T-cell (primary cell): ENCODE measurements at places on chromosomes 3 and 15. TPM values are rescaled to one million over a fixed set of nuclear protein-coding genes. Genes with fewer than 3 reads are reported as not detected.

GRCh38 chr15:43912208-43912607, 85.4 kb downstream of the WDR76 start:
- no peak for DNase-seq
- no peaks in the 10 kb centered on the region for H3K4me1 ChIP-seq
- no peaks in the 10 kb centered on the region for H3K36me3 ChIP-seq
- no peak overlapping the region for H3K4me3 ChIP-seq
- H3K27ac ChIP-seq = no peak overlapping the region

DNA sequence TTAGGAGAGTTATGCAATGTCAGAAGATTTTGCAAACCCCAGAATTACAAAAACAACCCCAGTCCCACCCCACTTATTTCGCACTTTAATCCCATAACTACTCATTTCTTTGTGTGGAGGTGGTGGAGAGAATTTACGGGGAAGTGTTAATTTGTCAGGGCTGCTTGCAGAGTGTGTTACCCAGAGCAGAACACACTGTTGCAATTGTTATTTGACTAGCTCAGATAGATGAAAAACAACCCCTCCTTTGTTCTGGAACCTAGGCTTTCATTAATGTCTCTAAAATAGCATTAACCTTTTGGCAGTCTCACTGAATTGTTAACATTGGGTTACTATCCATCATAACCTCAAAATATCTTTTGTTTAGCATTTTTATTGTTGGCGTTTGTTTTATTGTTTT, 55.8 kb upstream of the MINAR1 start:
- H3K27me3 ChIP-seq = no peaks in the 10 kb centered on the region
- no peak overlapping the region for H3K27ac ChIP-seq
- H3K36me3 ChIP-seq = no peaks in the 10 kb centered on the region

GRCh38 chr3:194161131-194162045, 25.4 kb downstream of the HES1 start:
- no peaks in the 10 kb centered on the region for H3K4me1 ChIP-seq
- peaks cover 39% of the 10 kb centered on the region for H3K27me3 ChIP-seq
- H3K27ac ChIP-seq = no peak overlapping the region
- H3K4me3 ChIP-seq = no peak overlapping the region
- no peaks in the 10 kb centered on the region for H3K36me3 ChIP-seq

SLC22A13 gene
- total RNA-seq = 0.66 TPM

GRCh38 chr3:185402561-185402960, 39.6 kb downstream of the MAP3K13 start:
- H3K4me3 ChIP-seq = no peak overlapping the region
- no peaks in the 10 kb centered on the region for H3K4me1 ChIP-seq
- no peak for DNase-seq
- no peaks in the 10 kb centered on the region for H3K27me3 ChIP-seq
- no peaks in the 10 kb centered on the region for H3K36me3 ChIP-seq

AGBL1 gene
- total RNA-seq = not detected

- no peak overlapping the region for H3K4me3 ChIP-seq
- no peaks in the 10 kb centered on the region for H3K4me1 ChIP-seq
- H3K27me3 ChIP-seq = no peaks in the 10 kb centered on the region
- no peak overlapping the region for H3K27ac ChIP-seq
- no peak for DNase-seq
These were observed 30.1 kb downstream of the DIS3L start for GRCh38 chr15:66323312-66323928.

DNA sequence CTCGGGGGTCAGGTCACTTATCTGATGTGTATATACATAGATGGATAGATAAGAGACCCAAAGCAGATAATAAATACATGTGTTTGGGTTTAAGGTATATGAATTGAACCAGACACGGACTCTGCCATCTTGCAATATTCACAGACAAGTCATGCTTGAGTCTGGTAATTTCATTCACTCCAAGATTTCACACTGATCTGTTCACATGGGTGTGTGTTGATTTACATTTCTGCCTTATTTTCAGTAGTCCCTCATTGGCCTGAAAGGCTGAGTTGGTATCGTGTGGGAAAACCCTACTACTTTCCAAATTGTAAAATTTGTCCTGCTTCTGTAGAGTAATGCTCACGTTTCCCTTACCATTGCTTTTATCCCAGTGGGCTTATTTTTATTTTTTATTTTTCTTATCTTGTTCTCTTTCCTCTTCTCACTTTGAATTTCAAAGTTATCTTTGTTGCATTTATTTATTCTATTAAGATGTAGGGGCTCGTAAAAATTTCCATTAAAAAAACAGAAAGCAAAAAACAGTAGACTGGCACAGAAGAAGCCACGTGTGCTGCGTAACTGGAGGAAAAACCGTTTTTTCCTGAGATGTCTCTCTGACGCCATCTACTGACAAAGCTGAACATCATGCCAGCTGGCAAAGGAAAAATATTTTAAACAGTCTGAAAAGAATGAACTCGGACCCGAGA, 10.8 kb upstream of the MFSD1 start:
- no peaks in the 10 kb centered on the region for H3K36me3 ChIP-seq
- DNase-seq = no peak
- no peak overlapping the region for H3K4me3 ChIP-seq
- no peak overlapping the region for H3K27ac ChIP-seq

LSMEM2 gene
- total RNA-seq = not detected

DNA sequence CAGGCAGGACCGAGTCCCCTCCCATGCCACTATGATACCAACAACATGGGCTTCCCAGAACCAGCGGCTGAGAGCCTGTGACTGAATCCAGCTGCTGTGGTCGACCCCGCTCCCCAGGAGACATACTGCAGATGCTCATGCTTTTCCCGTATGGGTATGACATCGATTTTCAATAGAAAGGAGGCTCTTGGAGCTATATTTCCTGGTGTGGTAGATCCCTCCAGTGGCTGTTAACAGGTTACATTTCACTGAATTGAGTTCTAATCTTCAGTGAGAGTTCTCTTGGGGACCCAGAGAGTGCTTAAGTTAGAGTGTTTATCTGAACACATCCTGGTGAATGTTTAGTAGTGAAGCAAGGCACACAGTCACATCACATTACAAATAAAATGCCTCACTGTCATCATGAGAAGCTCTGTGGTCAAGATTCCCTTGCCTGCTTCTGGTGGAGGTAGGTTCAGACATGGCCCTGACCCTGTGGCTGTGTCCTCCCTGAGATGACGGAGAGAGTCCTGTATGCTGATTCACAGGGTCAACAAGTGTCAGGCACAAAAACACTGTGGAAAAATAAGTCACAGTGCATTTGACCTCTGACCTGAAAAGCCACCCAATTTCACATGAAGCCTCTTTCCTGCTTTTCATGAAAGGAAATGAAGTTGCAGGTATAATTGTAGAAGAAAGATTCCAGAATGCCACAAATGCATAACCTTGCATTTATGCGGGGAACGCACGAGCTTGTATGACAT, 110.9 kb downstream of the GABRG3 start:
- no peaks in the 10 kb centered on the region for H3K27me3 ChIP-seq
- no peaks in the 10 kb centered on the region for H3K36me3 ChIP-seq
- no peak overlapping the region for H3K4me3 ChIP-seq
- H3K27ac ChIP-seq = no peak overlapping the region
- no peak for DNase-seq
- no peaks in the 10 kb centered on the region for H3K4me1 ChIP-seq

PAQR9 gene
- total RNA-seq = not detected

DNA sequence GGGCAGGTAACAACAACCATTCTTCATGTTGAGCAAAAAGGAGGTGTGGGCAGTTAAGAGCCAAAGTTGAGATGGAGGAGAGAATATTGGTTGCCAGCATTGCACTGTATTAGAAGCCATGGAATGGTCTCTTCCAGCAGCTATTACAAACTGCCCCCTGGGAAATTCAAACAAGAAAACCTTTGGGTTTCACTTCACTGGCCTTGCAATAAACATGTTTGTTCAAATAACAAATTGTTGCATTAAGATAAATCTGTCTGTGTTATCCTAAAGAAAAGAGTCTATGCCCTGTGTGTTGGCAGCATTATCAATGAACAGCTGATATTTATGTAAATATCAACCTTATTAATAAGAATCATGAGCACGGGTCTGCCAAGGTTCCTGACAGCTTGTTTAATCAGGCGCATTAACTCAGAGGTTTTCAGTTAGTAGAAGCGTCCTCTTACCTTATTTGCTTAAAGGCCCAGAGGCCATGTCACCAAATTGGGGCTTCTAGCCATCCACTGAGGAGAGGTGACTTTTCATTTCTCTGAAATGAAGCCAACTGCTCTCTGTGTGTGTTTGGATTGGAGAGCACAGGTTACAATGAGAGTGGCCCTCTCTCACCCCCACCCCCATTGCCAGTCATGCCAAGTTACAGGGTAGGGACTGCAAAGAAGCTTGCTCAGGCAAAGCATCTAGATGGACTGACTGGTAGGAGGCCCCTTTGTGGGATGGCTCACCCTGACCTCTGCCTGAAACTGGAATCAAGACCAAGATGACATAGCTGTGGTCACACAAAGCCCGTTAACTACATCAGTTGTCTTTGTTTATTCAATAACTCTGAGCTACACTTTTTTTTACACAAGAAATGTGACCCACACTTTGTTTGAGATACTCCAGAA, 10.5 kb downstream of the FILIP1L start:
- no peak overlapping the region for H3K4me3 ChIP-seq
- H3K27ac ChIP-seq = no peak overlapping the region
- no peak for DNase-seq

SLC22A14 gene
- total RNA-seq = not detected

- H3K4me1 ChIP-seq = no peaks in the 10 kb centered on the region
- no peaks in the 10 kb centered on the region for H3K27me3 ChIP-seq
- no peaks in the 10 kb centered on the region for H3K36me3 ChIP-seq
- no peak overlapping the region for H3K27ac ChIP-seq
These were observed 120.8 kb upstream of the MEIS2 start for GRCh38 chr15:37220949-37221670.

KBTBD8 gene
- total RNA-seq = 6.0 TPM

DNA sequence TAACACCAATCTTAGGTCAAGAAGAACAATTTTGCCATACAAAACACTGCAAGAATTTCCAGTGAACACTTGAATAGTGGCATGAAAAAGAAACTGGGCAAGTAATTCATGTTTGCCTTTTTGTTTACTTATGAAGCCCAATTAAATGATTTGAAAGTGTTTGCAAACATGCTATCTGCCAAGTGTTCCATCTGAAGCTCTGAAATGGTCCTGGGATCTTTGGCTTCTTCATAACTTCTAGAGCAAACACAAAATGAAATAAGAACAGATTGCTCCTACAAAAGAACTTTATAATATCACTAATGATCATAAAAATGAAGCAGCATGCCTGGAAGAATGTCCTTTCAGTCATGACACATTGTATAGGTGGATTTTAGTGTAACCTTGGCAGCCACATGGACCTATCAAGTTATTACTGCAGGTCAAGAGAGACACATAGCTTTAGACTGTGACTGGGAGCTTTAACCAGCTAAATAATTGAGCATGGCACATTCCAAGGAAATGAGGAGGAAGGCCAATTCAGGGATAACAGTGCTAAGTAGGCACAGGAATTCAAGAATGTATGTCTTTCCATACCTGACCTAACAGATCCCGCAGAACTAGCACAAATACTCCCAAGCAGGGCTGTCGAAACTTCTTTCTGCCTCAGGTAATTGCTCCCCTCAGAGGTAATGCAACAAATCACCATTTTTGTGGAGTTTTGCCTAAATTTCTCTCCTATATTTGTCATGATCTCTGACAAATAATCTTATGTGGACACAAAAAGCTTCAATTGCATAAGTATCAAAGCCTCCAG, 144.6 kb downstream of the DUT start:
- no peaks in the 10 kb centered on the region for H3K27me3 ChIP-seq
- DNase-seq = no peak
- no peak overlapping the region for H3K4me3 ChIP-seq
- no peaks in the 10 kb centered on the region for H3K4me1 ChIP-seq
- no peak overlapping the region for H3K27ac ChIP-seq

DNA sequence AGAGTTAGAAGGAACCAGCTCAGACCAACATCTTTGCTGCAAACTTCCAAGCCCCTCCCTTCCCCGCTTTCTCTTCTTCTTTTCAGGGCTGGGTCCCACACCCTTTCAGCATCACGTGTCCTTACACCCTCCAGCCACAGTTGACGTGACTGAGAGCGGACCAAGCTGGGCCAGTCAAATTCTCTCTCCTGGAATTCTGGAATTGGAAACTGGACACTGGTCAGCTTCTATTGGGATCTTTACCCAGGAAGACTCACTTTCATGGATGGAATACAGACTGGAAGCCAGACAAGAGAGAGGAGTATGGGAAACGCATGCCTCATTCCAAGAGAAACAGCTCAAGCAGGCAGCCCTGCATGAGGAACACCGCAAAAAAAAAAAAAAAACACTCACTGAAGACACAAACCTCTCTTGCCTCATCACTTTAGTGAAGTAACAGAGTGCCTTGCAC, 12.4 kb upstream of the TPM1 start:
- no peaks in the 10 kb centered on the region for H3K36me3 ChIP-seq
- no peaks in the 10 kb centered on the region for H3K4me1 ChIP-seq
- peaks cover 28% of the 10 kb centered on the region for H3K27me3 ChIP-seq
- no peak overlapping the region for H3K27ac ChIP-seq

- no peaks in the 10 kb centered on the region for H3K4me1 ChIP-seq
- DNase-seq = no peak
- H3K27ac ChIP-seq = no peak overlapping the region
- no peaks in the 10 kb centered on the region for H3K36me3 ChIP-seq
These were observed 86.5 kb upstream of the MYZAP start for GRCh38 chr15:57505056-57505715.

GRCh38 chr3:139113993-139114375, 69.3 kb upstream of the PRR23C start:
- no peak overlapping the region for H3K4me3 ChIP-seq
- no peaks in the 10 kb centered on the region for H3K4me1 ChIP-seq
- no peak overlapping the region for H3K27ac ChIP-seq
- H3K27me3 ChIP-seq = peaks cover 7% of the 10 kb centered on the region

MINAR1 gene
- 0.32 TPM for total RNA-seq

DNA sequence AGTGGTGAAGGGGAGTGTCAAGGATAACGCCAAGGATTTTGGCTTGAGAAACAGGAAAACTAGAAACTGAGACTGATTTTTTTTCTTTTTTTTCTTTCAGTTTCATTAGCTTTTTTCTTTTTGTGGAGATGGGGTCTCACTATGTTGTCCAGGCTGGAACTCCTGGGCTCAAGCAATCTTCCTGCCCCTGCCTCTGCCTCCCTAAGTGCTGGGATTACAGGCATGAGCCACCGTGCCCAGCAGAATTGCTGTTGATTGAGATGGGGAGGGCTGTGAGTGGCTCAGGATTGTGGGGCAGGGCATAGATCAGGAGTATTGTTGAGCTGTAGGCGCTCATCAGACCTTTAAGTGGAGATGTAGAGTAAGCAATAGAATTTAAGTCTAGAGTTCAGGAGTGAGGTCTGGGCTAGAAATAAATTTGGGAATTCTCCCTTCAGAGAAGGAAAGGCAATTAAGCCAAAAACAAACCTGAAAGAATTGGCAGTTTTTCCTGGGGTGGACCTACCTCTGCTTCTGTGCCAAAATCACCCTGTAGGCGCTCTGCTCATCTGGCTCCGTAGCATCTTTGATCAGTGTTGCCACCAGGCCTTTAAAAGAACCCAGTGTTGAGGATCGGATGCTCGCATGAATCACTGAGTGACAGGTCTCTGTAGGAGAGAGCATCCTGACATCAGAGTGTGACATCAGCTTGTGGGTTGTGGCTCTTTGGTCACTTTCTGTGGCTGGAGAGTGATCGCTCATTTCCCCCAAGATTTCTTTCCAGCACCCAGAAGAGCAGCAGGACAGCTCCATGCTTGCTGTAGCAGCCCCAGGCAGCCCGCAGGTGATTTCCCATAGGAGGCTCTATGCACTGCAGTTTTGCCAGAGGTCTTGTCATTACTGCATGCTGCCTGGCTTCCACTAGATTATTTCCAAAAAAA, 15.8 kb downstream of the ABHD17C start:
- H3K4me1 ChIP-seq = no peaks in the 10 kb centered on the region
- H3K27me3 ChIP-seq = no peaks in the 10 kb centered on the region
- H3K36me3 ChIP-seq = no peaks in the 10 kb centered on the region
- no peak for DNase-seq
- H3K4me3 ChIP-seq = no peak overlapping the region
